ENCODE measurements at places on chromosomes 2 and 18. TPM values are rescaled to one million over a fixed set of nuclear protein-coding genes. Genes with fewer than 3 reads are reported as not detected.

The KYNU gene
- total RNA-seq, result under 0.01 TPM

The SIGLEC15 gene
- not detected for total RNA-seq

The FIGLA gene
- not detected for total RNA-seq

The SH3RF3 gene
- total RNA-seq, result 9.0 TPM

GRCh38 chr2:2879781-2880180 is 497.8 kb downstream of the EIPR1 start:
- DNase-seq, result no peak

DNA sequence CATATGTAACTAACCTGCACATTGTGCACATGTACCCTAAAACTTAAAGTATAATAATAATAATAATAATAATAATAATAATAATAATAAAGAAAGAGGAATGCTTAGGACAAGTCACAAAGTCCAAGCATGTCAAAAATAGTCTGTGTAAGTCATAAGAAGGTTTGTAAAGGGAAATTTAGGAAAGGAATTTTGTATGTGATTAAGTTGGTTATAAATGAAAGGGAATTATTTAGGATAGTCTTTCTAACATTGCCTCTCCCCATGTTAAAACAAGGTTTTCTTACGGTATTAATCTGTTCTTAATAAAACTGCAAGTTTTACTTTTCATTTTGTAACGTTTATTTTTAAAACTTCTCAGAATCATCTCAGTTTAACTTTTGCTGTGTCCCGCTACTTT is 62.8 kb downstream of the SESTD1 start:
- DNase-seq, result no peak

GRCh38 chr2:30807249-30807648 is at the start of gene CAPN13:
CAPN13 (minus strand) TSS chr2:30807446; CDS start chr2:30787325, 20,121 bp downstream.
- DNase-seq, result no peak

DNA sequence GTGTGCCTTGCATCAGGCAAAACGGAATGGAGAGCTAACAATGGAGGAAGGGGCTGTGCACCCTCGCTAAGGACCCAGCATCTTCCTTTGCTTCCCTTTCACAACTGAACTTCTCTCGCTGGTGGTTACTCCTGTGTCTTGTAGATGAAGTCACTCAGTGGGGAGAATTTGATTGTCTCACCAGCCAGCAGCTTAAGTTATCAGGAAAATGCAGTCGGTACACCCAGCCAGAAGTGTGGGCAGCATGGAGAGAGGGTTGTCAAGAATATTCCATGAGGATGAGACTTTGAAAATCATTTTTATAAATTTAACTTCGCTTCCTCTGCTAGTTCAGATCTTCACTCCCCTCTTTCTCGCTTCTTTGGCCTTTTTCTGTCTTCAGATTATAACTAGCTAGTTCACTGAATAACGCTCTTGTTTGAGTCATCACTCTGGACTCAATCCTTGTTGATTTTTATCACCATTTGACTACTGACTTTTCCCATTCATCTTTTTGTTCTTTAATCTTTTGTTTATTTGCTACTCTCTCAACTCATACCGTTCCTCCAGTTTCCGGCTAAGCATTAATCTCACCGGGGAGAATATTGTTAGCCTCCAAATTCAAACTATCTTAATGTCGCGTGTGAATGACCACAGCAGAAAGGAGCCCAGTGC is 221.7 kb downstream of the CD226 start:
- DNase-seq, result no peak

DNA sequence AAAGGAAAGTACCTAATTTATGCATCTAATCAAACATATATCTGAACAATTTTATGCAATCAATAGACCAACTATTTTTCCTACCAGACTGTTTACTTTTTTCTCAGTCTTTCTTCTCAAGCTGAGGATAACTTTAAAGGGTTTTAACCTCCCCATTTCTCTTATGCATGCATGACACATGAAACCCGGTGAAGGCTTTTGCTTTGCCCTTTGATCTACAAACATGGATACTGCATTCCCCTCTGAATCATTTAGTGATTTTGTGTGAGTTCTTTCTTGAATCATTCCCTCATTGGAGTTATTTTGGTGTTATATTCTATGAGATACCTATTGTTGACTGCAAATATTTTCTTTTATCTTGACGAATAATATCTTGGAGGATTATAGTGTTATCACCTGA is 931.9 kb upstream of the CNTNAP5 start:
- DNase-seq, result no peak

- DNase-seq, result no peak
Observed at GRCh38 chr18:56112013-56112749, 524.2 kb upstream of the TCF4 start.

GRCh38 chr18:11245879-11246278 is 96.5 kb upstream of the PIEZO2 start:
- no peak for DNase-seq

DNA sequence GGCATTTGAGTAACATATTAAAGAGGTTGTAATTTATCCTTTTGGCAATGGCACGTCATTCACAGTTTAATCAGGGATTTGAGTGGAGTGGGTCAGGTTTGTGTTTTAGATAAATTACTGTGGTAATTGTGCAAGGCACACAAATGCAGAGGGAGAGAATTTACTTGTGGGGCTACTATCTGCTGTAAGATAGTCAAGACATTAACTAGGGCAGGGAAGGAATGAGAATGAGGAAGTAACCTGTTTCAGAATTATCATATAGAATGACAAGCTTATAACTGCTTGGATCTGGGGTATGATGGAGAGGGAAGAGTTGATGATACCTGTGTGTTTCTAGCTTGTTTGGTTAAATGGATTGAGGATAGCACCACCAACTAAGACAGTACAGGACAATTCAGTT is 58.9 kb upstream of the ZSWIM2 start:
- no peak for DNase-seq

DNA sequence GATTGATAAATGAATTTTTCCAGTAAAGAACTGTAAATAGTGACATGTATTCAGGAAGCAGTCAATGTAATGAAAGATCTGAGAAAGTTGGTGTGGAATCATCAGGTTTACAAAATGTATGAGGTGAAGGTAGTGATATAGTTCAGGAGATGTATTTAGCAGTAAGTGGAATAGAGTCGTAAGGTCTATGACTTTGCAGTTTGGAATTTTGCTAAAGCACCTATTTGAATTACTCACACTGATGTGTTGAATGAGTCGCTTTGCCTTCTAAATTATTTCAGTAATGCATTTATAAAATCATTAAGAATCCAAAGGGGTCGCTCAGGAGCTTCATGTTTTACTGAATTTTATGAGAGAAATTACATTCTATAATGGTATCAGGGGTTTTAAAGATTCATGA is 713.7 kb downstream of the DSC3 start:
- DNase-seq, result no peak

GRCh38 chr2:105812180-105813044 is 67.7 kb downstream of the NCK2 start:
- peak; percentile 42 for DNase-seq

GRCh38 chr18:77339093-77339492 is 89.4 kb downstream of the GALR1 start:
- no peak for DNase-seq

DNA sequence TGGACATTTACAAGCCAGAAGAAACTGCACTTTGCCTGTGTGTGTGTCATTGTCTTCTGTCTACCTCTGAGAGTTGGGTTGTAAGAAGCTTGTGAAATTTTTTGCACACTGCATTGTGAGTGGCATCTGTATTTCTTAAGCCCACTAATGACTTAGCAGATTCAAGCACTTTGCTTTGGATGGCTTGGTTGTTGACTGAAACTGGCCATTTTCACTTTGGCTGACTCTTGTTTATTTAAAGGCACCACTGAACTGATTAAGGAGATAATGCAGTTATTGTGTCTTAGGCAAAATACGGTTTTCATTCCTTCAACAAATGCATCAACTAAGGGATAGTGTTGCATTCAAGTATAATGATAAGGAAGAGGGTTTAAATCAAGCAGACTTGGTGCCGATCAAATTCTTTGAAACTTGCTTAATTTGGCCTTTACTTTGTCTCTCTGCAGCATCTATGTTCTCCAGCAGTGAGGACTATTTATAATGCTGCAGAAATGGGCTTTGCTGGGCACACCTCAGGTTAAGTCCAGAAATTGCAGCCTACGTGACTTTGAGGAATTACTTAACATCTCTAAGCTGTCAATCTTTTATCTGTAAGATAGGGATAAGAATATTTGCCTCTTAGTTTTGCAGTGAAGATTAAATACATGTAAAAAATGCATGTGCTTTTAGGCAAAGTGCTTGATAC is 142.0 kb downstream of the CCDC85A start:
- DNase-seq, result no peak

DNA sequence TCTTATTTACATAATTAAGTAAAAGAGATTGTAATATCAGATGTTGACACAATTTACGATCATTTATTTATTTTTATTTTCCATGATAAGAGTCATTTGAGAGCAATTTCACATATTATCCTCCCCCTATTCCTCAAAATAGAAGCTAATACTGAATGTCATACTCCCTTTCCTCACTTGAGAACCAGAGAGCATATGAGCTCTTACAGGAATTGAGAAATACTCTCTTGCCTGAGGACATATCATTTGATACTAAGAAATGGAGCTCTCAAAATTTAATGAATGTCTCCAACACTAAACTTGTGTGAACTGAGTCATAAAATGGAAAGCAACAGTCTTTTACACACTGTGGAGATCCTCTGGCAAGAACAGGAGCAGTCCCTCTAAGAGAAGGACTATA is 68.5 kb upstream of the CHST9 start:
- no peak for DNase-seq
